ENCODE measurements at places on chromosomes 3 and 15.

DNA sequence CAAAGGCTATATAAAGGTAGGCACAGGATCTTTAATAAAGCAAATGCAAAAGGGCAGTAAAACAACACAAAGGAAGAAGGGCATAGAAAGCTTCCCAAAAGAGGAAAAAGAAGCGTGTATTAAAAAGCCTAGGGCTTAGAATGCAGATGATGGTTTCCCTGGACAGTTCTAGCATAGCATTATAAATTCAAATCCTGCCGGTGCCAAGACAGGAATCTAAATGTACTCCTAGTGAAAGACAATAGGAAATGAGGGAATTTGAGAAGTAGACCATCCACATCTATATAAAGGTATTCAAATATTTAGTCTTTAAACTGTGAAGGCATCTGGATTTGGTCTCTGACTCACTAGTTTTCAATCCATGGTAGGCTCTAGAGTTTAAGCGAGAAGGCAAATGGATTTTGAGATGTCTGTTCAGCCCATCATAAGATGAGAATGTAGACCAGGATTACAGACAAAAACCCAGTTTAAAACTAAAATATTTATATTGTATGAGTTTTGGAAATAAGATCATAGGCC lies 431.8 kb downstream of the TBL1XR1 start:
- peak; percentile 35 for DNase-seq

- no peak for DNase-seq
Observed at GRCh38 chr15:65512807-65513416, 4.6 kb downstream of the DPP8 start.

GRCh38 chr3:177837951-177838655 lies 640.8 kb upstream of the TBL1XR1 start:
- no peak for DNase-seq

DNA sequence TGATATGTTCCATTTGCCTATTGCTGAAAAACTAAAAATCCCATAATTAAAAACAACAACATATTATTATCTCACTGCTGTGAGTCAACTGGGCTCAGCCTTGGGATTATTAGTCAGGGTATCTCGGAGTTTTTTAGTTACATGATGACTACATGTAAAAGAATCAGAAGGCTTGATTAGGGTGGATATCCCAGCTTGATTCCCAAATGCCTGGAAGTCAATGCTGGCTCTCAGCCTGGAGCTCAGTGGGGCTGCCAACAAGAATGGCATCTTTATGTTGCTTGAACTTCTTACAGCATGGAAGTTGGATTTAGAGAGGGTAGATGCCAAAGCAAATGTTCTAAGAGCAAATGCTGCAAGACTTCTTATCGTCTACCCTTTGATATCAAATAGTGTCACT lies 278.5 kb downstream of the PLOD2 start:
- no peak for DNase-seq

GRCh38 chr15:85091990-85092389 lies 110.3 kb downstream of the PDE8A start:
- DNase-seq: no peak

- peak; percentile 39 for DNase-seq
Observed at GRCh38 chr3:101687142-101687931, 819 bp upstream of the RPL24 start.

GRCh38 chr15:91537856-91538255 lies 315.7 kb upstream of the SLCO3A1 start:
- DNase-seq: no peak

- no peak for DNase-seq
Observed at GRCh38 chr3:38538773-38539353, 42.7 kb downstream of the EXOG start.

DNA sequence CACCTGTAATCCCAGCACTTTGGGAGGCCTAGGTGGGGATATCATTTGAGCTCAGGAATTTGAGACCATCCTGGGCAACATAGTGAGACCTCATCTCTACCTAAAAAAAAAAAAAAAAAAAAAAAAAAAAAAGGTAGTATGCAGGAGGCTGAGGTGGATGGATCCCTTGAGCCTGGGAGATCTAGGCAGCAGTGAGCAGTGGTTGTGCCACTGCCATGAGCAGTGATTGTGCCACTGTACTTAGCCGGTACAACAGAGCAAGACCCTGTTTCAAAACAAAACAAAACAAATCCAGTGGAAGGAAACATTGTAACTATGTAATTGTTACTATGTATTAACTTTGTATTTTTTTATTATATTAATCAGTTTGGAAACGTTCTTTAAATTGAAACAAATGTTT lies 5.9 kb downstream of the FEM1B start:
- no peak for DNase-seq

- DNase-seq: no peak
Observed at GRCh38 chr3:132461544-132461943, 44.2 kb downstream of the DNAJC13 start.

DNA sequence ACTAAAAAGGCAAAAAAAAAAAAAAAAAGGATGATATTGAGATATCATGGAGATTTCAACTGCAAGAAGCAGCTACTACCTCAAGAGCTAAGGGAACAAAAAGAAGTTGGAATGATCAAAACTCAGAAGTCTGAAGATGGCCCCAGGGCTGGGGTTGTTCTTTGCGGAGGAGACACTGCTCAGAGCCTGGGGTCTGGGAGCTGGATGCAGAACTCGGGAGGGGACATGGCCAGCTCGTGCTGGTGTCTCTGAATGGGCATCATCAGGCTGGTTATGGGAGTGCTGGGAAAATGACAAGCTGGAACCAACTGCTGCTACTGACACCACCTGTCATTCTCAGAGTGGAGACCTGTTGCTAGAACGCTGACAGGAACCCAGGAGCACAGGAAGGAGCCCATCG lies 14.2 kb upstream of the ADIPOQ start:
- no peak for DNase-seq

- DNase-seq: no peak
Observed at GRCh38 chr3:48411606-48412374, 18.1 kb downstream of the PLXNB1 start.

DNA sequence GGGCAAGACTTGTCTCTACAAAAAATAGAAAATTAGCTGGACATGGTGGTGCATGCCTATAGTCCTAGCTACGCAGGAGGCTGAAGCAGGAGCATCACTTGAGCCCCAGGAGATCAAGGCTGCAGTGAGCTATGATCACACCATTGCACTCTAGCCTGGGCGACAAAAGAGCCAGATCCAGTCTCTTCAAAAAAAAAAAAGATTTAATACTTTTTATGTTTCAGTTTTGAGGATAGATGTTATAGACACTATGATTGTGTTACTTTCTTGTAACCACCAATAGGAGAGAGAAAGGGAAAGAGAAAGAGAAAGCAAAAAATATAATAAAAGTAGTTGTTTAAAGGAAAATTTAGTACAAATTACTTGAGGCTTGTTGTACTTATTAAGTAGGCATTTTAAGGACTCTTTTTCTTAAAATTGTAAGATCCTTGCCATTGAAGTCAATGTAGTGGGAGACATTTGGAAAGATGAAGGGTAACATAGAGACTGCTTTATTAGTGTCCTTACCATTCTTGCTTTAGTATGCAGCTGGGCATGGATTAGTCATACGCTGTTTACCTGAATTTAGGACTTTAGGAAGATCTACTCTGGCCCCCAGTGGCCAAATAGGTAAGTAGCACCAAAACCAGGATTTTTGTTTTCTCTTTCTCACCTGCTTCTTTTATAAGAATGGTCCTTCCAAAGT lies 35.1 kb upstream of the ZDHHC23 start:
- peak; percentile 67 for DNase-seq

DNA sequence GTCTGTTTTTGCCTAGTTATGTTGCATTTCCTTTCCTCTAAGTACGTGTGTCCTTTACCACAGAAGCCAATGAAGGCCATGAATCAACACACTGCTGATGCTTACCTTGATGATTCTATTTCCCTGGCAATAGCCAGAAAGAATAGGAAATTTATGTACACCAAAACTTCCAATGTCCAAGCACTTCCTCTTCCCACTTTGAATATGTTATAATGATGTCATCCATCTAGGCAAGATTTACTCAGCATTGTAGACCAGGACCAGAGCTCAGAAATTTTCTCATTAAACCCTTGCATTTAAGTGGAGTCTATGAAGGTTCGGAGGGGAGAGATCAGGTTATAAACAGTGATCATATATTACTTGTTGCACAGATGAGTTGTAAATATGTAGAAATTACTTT lies 126.0 kb downstream of the THRB start:
- DNase-seq: no peak

GRCh38 chr15:62495670-62496614 lies 330.9 kb upstream of the C2CD4B start:
- DNase-seq: peak; percentile 95

- DNase-seq: no peak
Observed at GRCh38 chr3:27354588-27355203, 14.5 kb downstream of the NEK10 start.

DNA sequence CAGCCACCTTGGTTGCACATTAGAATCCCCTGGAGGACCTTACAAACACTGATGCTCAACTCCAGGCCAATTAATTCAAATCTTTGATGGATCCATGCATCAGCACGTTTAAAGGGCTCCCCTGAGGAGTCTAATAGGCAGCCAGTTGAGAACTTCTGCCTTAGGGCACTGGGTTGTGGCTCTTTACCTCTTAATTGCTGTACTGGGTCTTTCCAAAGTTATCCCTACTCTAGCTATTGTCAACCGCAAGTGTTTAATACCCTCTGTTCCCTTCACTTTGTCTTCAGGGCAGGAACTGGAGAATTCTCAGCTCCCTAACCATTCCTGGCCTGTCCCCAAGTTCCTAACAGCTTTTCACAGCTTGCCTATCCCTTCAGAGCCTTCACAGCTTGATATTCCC lies 15.0 kb upstream of the FAM174B start:
- no peak for DNase-seq

DNA sequence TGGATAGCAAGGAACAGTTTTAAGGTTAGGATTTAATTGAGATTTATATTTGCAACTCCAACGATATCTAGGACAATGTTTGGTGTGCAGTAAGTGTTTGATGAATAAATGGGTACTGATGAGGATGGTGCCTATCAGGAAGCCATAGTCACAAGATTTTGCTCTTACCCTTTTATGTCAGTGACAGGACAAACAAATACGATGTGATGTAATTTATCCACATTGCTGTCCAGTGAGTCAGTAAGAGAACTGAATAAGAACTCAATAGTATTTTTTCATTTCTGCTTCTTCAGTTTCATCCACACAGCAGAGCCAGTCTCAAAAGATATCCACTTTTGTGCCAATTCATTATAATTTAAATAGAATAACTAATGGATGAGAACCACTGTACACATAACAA lies 18.5 kb downstream of the C3orf85 start:
- DNase-seq: no peak

DNA sequence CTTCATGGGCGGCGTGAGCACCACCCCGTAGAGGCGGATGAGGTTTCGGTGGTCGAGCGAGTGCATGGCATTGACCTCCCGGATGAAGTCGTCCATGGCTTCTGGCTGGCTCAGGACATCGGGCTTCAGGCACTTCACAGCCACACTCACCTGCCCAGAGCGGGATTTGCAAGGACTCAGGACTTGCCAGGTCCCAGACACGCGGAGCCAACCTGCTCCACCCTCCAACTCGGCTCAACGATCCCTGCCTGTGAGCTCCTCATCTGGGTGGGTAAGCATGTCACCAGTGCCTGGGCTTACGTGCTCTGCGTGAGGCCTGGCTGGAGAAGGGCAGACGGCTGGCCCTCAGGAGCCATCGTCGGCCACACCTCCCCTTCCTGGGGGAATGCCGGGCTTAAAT lies 25.2 kb downstream of the TNK2 start:
- no peak for DNase-seq

- DNase-seq: no peak
Observed at GRCh38 chr3:169658311-169658931, 5.1 kb downstream of the MECOM start.

DNA sequence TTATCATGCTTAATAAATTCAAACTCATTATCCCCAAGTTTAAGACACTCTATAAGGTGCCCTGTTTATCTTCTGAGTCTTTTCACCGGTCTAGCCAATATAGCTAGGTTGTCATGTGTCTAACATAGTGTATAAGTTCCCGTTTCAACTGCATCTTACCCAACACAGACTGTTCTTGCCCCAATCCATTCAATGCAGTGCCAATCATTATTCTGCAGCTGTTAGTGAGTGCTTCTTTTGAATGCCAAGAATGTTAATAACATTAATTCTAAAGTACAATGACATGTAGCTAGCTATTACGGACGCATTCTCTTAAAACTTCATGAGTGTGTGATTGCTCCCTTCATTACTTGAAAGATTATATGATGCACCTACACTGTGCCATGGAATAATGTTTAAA lies 646.4 kb upstream of the NR2F2 start:
- DNase-seq: no peak

DNA sequence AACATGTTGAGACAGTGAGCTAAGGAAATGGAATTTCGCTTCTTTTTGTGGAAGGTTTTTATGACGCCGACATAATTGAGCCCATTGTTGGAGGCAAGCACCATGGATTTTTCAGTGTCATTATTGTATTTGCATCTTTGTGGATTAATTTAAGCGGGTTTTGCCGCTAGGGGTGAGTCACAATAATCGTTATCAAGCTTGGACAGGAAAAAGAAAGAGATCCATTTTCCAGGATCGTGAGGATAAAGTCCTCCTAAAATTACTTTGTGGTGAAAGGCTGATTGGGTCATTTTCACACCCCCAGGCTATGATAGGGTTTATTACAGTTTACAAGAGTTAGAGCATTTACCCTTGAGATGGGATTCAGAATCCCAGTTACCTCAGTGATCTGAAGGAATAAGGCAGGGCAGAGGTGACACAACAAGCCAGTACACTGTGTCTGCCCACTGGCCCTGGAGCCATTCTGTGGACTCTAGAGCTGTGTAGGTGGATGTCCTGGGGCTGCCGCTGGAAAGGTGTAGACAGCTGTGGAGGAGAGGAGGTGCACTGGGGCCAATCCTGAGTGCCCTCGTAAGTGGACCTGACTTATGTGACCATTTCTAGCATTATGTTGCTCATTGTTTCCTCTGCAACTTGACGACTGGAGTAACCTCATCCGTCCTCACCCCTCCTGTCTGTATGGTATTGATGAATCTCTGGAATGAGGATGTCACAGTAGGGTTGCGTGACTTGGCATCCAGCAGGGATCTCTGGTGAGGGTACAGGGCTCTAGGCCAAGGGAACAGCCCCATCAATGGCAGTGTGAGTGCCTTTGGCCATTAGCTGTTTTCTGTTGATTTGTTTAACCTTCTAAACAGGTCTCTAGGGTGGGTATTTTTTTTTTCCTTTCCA lies 370.1 kb downstream of the LRTM1 start:
- no peak for DNase-seq

DNA sequence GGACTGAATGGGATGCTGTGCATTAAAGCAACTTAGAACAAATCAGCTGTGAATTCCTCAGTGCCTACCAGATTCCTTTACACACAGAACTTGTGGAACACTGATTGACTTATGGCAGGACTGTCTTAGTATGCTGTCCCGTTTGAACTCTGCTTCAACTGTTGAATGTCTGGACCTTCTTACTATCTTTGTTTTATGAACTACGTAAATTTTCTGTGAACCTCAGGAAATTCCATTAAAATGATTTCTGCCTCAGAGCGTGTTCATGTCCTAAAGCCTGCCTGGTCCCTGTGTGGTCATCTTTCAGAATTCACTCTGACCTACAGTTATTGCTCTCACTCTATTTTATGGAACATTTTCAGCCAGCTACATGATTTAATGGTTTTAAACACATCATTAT lies 29.4 kb upstream of the FBN1 start:
- DNase-seq: peak; percentile 95

Data from EH (cell line).